GF-D8 (cell line): ENCODE measurements at places on chromosomes 1 and 21.

DNA sequence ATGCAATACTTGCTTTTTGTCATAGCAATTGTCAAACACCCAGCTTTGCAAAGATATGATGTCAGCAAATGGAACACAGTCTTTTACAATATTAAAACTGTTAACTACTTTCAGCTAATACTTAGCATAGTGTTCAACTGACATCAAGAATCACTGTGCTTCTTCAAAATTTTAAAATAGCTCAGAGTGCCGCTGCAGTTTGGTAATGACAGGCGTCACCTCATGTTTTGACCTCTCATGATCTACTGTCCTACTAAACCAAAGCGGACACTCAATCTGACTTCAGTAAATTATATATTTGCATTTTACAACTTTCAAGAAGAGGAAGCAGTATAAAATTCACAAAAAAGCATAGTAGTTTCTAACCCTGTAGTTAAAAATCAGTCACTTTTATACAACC is 2.0 kb downstream of the FMO1 start:
- no peak for DNase-seq

DNA sequence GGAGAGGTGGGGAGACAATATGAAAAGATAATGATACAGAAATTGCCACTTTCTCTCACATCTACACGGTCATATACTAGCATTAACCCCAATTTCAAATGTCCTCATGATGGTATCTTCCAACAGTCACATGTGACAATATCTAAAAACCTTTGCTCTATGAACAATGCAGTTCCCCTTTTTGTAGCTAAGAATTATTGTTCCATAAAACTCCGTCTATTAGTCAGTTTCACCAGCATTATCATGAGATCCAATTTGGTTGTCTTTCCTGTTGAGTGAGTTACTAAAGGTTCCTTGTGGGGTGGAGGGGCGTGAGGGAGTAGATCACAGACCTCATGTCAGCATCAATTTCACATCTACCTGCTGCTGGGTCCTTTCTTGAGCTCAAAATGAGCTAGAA is 1.7 kb downstream of the TIAM1 start:
- DNase-seq: no peak

DNA sequence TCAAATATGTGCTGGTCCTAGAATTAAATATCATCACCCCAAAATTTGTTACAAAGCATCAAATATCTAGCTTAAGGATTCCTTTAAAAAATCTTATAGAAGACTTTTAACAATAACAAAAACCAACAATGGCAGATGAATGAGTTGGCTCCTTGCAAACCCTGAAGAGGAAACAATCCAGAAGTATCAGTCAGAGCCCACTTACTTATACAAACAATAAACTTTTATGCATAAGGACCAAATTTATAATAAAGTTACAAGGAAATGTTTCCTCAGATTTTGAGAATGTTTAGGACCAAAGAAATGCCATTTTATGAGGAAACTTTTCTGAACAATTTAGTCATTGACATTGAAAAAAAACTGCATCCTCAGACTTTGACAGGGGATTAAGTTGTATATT is 52.7 kb downstream of the LPAR3 start:
- DNase-seq: no peak

GRCh38 chr1:98327220-98327861 is 334.2 kb upstream of the SNX7 start:
- no peak for DNase-seq

GRCh38 chr1:172770071-172770470 is 111.2 kb downstream of the FASLG start:
- no peak for DNase-seq

DNA sequence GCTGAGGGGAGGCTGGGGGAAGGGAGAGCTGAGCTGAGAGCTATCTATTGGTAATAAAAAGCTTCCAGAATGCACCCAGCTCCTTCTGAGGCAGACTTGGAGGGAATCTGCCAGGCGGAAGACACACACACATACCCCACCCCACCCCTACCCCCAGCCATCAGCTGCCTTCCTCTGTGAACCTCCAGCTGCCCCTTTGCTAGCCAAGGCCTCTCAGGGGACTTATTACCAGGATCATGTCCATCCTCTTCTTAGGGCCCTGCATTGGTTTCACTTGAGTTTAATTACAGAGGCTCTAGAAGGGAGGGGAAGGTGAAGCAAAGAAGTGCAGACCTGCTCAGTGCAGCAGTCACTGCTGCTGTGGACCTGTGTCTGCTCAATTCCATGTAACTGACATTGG is 156.4 kb downstream of the OMA1 start:
- no peak for DNase-seq

DNA sequence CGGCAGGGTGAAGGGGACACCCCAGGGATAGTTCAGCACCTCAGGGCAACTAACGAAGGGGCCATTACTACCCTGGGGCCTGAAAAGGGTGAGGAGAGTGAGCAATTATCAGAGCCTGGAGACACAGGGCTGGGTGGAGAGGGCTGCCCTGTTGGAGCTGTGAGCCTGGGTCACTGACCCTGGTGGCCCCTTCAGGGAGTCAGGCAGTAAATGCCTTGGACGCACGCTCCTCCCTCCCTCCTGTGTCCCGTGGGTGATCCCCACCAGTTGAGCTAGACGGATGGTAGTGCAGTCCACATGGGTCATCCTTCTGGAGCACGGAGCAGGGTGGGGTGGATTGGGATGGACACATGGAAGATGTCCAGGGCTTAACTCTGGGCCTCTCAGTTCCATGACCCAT is 305.3 kb downstream of the PTPRU start:
- DNase-seq: no peak

DNA sequence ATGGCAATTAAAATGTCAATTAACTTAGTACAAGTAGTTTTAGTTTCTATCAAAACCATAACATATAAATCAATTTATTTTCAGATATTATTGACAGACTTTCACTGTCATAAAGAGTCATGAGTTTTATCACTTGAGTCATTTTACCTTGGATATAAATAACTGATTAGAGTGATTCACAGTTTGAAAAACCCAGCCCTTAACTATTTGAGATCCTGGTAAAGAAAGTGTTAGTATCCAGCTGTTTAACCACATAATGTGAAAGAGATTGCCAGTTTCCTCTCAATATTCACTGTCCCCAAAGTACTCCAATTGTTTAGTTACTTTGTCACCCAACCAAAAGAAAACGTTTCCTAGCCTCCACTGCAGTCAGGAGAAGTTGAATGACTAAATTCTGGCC is 91.3 kb downstream of the UCHL5 start:
- DNase-seq: no peak

- DNase-seq: no peak
These were observed 34.1 kb downstream of the NFIA start for GRCh38 chr1:61116421-61116820.

- DNase-seq: no peak
These were observed 23.4 kb upstream of the TSPAN2 start for GRCh38 chr1:115112496-115113375.

GRCh38 chr1:79539001-79539400 is 532.5 kb upstream of the ADGRL4 start:
- DNase-seq: no peak

GRCh38 chr1:56975446-56975845 is 9.6 kb upstream of the C8B start:
- DNase-seq: no peak

- no peak for DNase-seq
These were observed 40.5 kb upstream of the RALGPS2 start for GRCh38 chr1:178684542-178685000.

GRCh38 chr1:112675728-112676381 is 1.4 kb downstream of the MOV10 start:
- no peak for DNase-seq

DNA sequence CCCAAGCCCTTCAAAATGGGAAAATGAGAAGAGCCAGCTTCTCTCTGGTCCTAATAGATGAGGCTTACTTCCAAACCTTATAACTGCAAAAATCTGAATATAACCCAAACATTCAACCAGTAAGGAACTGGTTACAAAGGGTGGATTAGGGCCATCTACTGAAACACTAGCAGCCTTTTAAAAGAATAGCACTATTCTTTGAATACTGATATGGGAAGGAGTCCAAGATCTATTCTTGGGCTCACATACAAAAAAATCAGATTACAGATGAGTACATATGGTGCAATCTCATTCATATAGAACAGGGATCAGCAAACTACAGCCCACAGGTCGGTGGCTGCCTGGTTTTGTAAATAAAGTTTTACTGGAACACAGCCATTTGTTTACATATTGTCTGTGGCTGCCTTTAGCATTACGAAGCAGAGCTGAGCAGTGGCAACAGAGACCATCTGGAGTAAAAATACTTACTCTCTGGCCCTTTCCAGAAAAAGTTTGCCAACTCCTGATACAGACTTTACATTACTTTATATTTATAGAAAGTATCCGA is 167.7 kb downstream of the ZSCAN20 start:
- DNase-seq: no peak

DNA sequence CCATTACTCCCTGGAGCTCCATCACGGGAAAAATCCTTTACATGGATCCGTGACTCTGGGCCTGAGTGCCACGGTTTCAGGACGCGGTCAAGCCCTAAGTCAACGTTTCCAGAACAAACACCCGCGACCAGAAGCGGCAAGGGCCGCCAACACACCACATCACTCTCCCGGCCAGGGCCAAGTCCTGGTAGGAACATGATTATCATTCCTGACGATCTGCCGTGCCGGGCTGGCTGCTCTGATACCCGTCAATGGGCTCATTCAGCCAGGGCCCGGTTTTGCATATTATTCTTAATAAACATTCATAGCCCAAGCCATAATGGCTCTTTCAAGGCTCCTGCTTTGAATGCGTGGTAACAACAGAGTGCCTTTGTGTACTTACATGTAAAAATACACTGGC is 44.6 kb upstream of the SIM2 start:
- no peak for DNase-seq
